Left cardiac atrium (tissue), 4 donors: ENCODE measurements at places on chromosomes 3 and 15. TPM values are rescaled to one million over a fixed set of nuclear protein-coding genes. Genes with fewer than 3 reads are reported as not detected.

Gene TNIK
- 16.0 TPM for total RNA-seq

Gene CFAP100
- not detected for total RNA-seq

Gene SATB1
- 28.5 TPM for total RNA-seq

Gene PLCB2
- 8.4 TPM for total RNA-seq

Gene POLQ
- total RNA-seq, result 0.77 TPM

Gene PYGO1
- 6.5 TPM for total RNA-seq

Gene FES
- total RNA-seq, result 26.9 TPM
